Cardiac muscle cell (in vitro differentiated cells and primary cell): ENCODE measurements at places on chromosomes 1 and 21. TPM values are rescaled to one million over a fixed set of nuclear protein-coding genes. Genes with fewer than 3 reads are reported as not detected.

The OR2L3 gene
- 0.07 TPM in 1 of 2 replicates, not detected in the other for total RNA-seq

The RBM8A gene
- total RNA-seq = 282 and 329 TPM in 2 replicates

The C1QC gene
- not detected in 2 replicates for total RNA-seq

The ACAP3 gene
- 59.1 and 61.4 TPM in 2 replicates for total RNA-seq

The MCOLN3 gene
- 0.28 and 0.36 TPM in 2 replicates for total RNA-seq

The OPRD1 gene
- total RNA-seq = 0.25 and 0.60 TPM in 2 replicates

The ARHGEF16 gene
- total RNA-seq = 7.2 and 11.8 TPM in 2 replicates

The SRSF10 gene
- 107 and 134 TPM in 2 replicates for total RNA-seq

The CBR3 gene
- not detected in 2 replicates for total RNA-seq

The FAM131C gene
- total RNA-seq = 6.0 and 10.9 TPM in 2 replicates

The GBP6 gene
- total RNA-seq = 0.69 TPM in 1 of 2 replicates, not detected in the other

The FMO1 gene
- total RNA-seq = not detected in 2 replicates

The ATP1A2 gene
- 19.3 and 40.9 TPM in 2 replicates for total RNA-seq

The ACTN2 gene
- total RNA-seq = 276 and 303 TPM in 2 replicates

The OR2L8 gene
- total RNA-seq = not detected in 2 replicates

The GUCA2A gene
- total RNA-seq = not detected in 2 replicates

The ACADM gene
- 63.3 and 65.0 TPM in 2 replicates for total RNA-seq

The GJC2 gene
- total RNA-seq = 0.51 and 0.88 TPM in 2 replicates

The EXTL1 gene
- total RNA-seq = 7.0 and 10.1 TPM in 2 replicates
